Suppressor macrophage (primary cell): ENCODE measurements at places on chromosomes 7 and 10.

DNA sequence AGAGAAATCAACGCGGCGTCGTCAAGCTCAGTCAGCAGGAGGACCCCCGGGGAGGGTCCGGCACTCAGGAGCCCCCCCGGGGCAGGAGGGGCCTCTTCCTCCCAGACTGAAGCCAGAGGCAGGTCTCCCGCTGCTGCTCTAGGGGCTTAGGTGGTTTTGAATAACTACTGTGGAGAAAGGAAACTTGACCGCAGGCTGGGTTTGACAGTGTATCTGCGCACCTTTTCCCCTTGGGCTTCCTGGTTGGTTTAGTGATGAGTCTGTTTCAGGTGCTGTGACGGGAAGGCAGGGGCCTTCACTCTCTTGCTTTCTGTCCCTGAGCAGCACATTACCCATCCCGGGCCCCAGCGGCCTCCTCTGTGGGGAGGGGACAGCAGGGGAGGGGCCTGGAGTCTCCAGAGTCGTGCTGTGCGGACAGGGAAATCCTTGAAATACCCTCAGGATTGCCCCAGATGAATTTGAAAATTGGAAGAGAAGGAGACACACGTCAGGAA lies 262.2 kb downstream of the ADARB2 start:
- no peak for DNase-seq

DNA sequence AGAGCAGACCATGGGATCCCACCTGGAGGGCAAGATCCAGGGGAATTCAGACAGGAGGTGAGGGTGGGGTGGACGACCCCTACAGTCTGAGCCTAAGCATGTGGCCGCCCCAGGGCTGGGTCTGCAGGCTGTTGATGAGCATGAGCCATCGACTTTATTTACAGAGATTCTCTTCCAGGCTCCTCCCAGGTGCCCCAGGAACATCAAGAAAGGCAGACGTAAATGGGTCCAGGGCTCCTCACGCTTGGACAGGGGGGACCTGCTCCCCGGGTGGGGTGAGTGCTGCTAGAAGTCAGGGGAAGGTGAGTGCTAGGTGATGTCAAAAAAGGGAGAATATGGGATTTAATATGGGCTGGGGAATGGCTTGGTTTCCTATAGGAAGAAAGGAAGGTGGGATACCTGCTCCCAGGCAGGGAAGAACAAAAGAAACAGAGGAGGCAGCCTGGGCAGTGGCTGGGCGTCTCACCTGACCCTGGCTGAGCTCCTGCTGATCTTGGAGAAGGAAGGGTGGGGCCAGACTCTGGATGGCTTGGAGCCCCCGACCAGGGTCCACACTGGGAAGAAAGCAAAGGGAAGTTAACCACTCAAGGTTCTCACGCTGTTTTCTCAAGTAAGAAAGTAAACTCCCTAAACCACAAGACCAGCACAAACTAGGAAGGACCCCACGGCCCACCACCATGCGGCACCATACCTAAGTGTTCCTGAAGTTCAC lies 162.1 kb upstream of the SHH start:
- no peak for DNase-seq

GRCh38 chr7:5630670-5631069 lies 150.8 kb downstream of the RNF216 start:
- peak; percentile 17 for DNase-seq

GRCh38 chr7:155377838-155378579 lies 79.9 kb upstream of the EN2 start:
- DNase-seq: no peak

DNA sequence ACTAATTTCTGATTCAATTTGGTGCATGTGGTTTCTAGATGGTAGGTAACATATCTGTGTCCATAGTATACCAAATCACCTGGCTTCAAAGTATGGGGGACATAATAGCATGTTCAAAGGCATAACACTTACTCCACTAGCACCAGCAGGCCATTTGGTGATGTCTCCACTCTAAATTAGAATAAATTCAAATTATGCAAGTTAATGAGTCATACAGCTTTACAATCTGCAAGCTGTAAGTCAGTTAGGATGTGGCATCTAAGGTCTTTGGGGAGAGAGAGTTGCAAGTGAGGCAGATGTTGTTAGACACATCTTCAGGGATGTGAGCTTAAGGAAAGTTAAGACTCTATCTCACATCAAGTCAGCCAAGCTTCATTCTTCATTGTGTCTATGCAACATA lies 506.4 kb upstream of the GRM3 start:
- no peak for DNase-seq

- DNase-seq: no peak
Measured at GRCh38 chr7:82494420-82494819, 50.8 kb upstream of the CACNA2D1 start.

DNA sequence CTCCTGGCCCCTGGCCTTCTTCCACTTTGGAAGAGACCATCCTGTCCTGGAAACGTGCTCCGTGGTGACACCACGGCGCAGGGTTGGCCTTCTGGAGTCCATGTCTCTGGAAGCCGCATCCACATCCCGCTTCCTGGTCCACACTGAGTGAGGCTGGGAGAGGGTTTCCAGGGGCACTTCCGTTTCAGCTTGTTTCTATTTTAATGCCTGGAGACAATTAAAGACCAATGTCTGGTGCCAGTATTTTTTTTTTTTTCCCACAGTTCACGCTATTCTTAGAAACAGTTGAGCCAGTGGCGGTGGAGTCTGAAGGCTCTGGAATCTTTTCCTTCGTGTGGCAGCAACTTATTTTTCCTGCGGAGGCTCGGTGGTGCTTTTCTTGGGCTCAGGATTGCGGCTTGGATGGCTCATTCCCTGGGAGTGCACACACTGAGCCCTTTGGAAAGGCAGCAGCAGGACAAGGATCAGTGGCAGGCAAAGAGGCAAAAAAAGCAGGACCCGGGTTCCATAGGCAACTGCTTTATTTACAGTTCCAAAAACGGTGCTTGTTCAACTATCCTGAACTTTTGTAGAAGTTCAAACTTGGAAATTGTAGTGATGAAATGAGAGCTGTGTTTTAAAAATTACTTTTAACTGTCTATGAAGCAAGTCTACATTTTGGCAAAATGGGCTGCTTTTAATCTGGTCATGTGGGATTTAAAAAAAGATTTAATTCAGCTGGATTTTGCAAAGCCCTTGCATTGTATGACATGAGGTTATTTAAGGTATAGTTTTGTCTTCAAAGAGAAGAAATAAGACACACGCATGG lies 202.8 kb downstream of the BAMBI start:
- no peak for DNase-seq

DNA sequence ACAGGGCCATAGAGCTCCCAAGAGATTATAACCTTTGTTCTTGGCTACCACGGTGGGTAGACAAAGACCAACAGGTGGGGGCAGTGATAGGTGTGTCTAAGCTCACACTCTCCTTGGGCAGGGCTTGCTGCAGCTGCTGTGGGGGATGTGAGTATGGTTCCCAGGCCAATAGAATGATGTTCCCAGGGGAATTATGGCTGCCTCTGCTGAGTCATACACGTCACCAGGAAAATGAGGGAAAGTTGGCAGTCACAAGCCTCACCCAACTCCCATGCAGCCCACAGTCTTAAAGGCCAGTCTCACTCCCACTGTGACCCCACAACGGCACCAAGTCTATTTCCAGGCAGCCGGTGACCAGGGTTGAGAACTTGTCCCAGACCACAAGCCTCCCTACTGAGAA lies 453.4 kb upstream of the PODXL start:
- DNase-seq: no peak

GRCh38 chr10:103748020-103748419 lies 107.4 kb downstream of the SH3PXD2A start:
- no peak for DNase-seq

DNA sequence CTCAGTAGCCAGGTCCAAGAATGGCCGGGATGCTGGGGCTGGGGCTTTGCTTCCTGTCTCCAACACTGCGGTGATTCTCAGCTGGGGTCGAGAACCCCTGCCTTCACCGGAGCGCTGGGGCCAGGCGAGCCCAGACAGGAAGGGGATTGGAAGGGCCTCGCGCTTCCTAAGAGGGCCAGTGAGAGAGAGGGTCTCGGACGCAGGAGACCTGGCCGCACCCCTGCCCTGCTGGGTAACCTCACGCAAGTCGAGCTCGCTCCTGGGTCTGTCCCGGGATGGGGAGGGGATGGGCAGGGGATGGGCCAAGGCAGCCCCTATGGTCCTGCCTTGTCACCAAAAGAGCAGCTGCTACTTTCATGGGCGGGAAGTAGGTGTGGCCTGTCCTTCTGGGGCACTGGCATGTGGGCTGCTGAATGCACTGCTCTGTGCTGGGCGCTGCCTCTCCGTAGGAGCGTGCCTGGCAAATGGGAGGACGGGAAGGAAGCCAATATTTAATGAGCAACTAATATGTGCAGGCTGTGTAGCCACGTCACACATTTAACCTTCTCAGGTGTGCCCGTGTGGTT lies 20.0 kb downstream of the KCNK18 start:
- peak; percentile 33 for DNase-seq

GRCh38 chr7:41098846-41099245 lies 604.0 kb downstream of the INHBA start:
- DNase-seq: no peak

GRCh38 chr10:112631501-112632400 lies 184.7 kb downstream of the VTI1A start:
- DNase-seq: no peak

DNA sequence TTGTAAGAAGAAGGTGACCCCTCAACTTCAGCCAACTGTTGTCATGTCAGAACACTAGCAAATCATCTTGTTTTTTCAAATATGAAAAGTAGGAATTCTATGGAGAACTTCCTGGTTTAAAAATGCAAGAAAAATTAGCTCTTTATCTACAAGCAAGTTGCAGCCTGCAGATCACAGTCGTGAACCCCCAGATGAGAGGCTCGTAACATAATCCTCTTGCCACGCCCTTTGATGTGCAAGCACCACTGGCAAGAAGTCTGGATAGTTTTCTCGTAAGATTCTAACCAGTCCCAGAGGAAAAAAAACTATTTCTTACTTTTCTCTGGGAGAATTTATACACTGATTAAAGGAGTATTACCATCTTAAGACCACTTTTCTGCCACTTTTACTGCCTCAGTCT lies 132.3 kb downstream of the DPY19L1 start:
- no peak for DNase-seq

DNA sequence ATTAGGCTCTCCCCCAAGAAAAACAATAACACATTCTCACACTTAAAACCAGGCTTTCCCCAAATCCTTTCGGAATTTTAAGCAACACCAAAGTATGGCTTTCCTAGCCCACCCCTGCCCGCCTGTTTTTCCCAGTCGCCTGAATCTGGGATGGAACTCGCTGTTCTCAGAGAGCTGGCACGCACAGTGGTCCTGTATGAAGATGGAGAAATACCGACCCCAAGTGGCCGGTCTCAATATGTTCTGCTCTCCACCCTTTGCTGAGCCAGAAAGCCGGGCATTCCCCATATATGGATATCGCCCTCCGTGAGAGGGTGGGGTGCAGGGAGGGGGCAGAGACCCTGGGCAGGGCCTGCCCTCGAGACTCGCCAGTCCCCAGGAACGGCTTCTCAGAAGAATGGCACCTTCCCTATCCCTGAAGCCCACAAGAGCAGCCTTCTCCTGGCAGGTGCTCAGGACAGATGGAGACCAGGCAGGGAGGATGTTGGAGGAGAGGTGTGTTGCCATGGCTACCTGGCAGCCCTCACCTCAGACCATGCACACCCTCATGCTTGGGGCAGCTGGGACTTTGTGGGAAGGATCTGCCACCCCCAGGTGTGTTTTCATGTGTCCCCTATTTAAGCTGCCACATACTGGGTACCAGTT lies 3.4 kb downstream of the TACR2 start:
- peak; percentile 73 for DNase-seq

DNA sequence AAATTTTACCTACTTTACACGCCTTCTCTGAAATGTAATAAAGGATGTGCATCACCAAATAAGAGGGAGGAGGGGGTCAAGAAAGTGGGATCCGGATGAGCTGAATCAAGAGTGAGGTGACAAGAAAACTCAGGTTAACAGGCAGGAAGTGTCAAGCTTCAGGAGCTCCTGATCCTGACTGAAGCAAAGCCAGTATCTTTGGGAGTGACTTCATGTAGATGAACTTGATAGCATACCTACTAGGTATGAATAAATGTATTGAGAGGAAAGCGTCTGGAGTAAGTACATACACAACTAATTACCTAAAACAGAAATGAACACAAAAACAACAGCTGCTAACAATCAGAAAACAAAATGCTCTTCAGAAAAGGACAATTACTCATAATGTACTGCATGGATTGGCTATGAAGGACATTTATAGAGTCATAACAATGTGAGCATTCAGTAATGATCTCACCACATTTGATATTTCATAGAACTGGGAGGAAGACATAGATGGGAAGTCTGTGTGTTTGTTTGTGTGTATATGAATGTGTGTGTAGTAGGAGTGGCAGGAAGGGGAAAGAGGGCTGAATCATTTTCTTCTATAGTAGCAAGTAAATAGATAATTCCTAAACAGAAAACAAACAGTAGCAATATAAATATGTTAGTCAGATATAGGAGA lies 29.4 kb downstream of the PRKG1 start:
- DNase-seq: no peak

DNA sequence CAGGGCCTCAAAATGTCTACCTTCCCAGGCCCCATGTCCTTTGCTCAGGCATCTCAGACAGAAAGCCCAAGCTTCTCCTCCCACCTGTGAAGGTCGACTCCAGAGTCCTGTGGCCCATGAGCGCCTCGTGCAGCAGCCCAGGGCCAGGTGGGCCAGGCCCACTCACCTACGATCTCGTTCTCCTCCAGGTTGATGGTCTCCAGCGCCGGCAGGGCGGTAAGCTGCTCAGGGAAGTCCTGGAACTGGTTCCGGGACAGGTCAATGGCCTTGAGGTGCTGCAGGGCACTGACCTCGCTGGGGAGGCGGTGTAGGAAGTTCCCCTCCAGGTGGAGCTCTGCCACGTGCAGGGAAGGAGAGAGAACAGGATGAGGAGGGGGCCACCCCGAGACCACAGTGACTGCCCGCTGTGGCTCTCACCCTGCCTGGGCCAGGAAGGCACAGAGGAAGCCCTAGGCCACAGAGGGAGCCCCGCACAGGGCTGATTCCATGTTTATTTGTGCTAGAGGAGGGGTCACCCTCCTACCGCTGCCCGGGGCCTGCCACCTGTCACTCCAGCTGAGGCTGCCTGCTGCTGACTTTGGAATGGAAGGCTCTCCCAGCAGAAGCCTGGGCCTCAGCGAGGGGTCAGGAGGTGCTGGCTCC lies 40.0 kb upstream of the NPFFR1 start:
- no peak for DNase-seq

GRCh38 chr7:24476227-24476626 lies 97.0 kb upstream of the PALS2 start:
- no peak for DNase-seq

- DNase-seq: no peak
Measured at GRCh38 chr7:5652829-5653228, 128.6 kb downstream of the RNF216 start.

GRCh38 chr10:15347150-15347549 lies 23.9 kb downstream of the FAM171A1 start:
- no peak for DNase-seq

- peak; percentile 31 for DNase-seq
Measured at GRCh38 chr7:44065431-44066110, at the start of gene PGAM2. TSS of gene PGAM2 (minus strand) at chr7:44065567. CDS start at chr7:44065529, 38 bp downstream.

DNA sequence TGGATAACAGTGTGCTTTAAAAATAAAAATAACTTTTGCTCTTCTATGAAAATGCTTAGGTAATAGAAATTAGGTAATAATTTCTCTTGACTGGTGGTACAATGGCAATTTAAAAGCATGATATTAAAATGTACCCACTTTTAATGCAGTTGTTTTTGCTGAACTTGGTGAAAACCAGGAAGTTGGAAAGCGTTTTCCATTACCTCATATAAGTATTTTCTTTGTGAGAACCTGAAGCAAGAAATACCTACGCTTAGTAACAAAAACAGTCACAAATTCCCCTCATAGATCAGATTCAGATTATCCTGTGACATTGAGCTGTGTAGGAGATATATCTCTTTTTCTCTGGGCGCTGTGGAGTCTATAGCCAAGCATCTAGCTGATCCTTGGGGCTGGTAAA lies 689.0 kb upstream of the FZD8 start:
- DNase-seq: no peak
